ENCODE measurements at places on chromosomes 6 and 20.

DNA sequence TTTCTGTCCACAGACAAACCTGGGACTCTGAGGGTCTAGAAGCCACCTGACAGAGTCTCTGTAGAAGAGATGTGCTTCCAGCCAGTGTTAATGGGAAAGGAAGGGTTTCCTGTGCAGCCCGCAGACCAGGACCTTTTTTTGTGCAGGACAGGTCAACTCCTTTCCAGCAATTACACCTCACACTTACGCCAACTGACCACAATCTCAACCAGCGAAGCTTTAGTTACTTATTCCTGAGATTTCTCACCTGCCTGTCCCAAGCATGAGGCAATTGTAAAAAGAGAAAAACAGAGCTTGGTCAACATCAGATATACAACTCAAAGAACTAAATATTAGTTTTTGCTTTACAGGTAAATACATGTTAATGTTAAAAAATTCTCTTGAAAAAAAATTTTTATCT lies 393.8 kb upstream of the ID4 start:
- ATAC-seq: no peak

GRCh38 chr6:45572833-45573232 lies 195.1 kb upstream of the SUPT3H start:
- no peak for ATAC-seq

DNA sequence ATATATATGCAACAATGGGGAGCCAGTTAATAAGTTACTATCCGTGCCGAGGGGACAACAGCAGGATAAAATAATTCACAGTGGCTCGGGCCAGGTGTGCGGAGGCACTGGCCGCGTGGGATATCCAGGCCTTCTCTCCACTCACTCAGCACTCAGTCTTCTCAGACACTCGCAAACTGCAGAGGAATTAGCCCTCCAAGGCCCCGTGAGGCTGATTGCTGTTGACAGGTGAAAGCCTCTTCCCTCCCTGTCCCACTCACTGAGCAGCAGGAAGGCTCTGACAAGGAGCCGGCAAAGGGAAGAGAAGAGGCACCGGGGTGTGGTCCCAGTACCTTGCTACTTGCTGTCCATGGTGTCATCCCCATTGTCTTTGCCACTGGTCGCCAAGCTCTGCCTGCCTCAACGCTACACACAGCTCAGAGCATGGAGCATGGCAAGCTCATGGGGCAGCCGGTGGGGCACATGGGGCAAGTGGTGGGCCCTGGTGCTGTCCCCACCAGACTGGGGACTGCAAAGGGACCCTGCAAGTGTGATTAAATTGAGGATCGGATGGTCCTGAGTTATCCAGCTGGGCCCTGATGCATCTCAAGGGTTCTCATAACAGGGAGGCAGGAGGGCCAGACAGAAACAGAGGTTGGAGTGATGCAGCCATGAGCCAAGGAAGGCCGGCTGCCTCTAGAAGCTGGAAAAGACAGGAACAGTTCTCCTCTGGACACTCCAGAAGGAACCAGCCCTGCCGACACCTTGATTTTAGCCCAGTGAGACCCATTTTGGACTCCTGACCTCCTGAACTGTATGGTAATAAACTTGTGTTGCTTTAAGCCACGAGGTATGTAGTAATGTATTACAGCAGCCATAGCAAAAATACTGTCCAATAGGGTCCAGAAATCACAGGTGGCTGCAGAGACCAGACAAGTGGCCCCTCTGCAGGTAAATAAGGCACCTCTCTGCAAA lies 119.7 kb downstream of the PSMB1 start:
- no peak for ATAC-seq

DNA sequence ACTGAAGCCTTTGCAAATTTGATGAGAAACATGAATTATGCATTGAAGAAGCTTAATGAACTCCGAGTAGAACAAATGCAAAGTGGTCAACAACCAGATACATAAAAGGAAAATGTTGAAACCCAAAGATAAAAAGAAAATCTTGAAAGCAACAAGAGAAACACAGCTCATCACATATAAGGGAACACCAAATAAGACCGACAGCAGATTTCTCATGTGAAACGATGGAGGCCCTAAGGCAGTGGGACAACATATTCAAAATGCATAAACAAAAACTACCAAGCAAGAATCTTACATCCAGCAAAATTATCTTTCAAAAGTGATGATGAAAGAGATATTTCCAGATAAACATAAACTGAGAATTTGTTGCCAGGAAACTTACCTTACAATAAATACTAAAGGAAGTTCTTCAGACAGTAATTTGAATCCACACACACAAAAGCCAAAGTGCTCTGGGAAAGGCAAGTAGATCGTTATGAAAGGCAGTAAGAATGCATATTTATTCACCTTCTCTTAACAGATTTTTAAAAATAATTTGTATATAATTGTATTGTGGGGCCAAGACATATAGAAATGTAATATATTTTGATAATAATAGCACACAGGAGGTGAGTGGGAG lies 22.5 kb downstream of the SLC52A3 start:
- ATAC-seq: no peak

DNA sequence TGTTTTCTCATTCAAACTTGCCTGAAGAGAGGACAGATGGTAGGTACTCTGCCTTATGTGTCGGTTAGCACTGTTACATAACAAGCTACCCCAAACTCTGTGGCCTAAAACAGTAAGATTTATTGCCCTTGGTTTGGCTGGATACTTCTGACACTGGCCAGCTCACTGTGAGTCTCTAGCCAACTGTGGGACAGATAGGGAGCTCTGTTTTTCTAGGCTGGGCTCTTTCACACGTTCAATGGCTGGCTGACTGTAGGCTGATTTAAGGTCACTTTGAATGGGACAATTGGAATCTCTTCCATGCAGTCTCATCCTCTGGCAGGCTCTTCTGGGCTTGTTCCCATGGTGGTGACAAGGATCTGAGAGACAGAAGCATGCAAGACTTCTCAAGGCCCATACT lies 39.4 kb upstream of the JAG1 start:
- no peak for ATAC-seq

GRCh38 chr6:117494694-117495318 lies 12.3 kb downstream of the DCBLD1 start:
- ATAC-seq: peak; percentile 33

DNA sequence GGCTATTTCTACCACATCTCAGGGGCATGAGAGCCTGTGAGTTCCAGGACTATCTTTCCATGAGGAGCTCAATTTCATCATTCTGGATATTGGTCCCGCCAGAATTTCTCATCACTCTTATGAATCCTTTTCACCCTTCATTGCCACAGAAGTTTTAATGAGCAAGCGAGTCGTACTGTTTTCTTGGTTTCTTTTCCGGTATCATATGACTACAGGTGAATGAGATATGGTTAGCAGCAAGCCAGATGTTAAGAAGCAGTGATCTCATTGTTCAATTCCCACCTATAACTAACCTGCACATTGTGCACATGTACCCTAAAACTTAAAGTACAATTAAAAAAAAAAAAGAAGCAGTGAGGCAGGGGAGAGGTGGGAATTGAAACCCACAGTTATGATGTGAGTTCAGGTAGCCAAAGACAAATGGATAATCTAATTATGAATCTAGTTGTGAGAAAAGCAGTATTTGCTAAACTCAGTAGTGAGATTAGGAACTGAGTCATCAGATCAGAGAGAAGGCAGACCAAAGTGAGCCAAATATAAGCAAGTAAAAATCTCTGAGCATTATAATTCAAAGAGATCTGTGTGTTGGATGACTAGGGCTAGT lies 78.0 kb upstream of the ELOVL5 start:
- no peak for ATAC-seq

- peak; percentile 66 for ATAC-seq
Measured at GRCh38 chr20:39081255-39081654, 119.1 kb downstream of the DHX35 start.

DNA sequence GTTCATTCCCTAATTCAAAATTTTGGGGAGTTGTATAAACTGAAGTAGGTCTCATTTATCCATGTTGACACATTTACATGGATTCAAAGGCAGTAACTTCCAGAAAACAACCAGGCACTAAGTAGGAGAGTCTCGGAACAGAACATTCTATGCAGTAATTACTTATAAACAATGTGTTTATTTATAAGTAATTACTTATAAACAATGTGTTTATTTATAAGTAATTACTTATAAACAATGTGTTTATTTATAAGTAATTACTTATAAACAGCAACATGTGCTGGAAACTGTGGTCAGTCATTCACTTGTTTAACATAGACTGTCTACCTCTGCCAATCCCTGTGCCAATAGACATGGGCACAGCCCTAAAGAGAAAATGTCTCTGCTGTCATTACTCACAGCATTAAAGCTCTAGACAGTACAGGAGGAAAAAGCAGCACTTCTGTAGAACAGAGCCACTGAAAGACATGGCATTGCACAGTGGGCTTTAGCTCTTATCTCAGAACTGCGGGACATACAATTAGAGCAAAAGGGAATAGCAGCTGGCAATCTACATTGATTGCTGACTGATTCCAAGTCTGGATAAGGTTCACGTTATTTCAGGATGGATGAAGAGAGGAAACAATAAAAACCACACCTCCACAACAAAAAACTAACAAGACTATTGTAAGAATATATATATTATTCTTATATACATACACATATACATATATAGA lies 188.2 kb downstream of the WDR27 start:
- ATAC-seq: no peak

- ATAC-seq: no peak
Measured at GRCh38 chr6:158046201-158047126, 64.8 kb downstream of the SYNJ2 start.

DNA sequence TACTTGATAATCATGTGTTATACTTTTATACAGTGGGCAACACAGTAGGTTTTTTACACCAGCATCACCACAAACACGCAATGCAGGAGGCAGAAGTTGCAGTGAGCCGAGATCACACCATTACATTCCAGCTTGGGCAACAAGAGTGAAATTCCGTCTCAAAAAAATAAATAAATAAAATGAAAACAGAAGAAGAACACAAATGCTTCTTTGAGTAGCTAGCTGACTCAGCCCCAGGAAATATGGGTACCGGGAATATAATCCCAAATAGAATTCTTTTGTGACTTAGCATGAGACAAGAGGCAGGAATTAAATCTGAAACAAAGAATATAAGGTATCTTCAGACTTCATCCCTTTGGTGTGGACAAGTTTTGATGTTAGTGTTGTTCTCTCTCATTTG lies 164.2 kb upstream of the ATXN1 start:
- ATAC-seq: no peak

DNA sequence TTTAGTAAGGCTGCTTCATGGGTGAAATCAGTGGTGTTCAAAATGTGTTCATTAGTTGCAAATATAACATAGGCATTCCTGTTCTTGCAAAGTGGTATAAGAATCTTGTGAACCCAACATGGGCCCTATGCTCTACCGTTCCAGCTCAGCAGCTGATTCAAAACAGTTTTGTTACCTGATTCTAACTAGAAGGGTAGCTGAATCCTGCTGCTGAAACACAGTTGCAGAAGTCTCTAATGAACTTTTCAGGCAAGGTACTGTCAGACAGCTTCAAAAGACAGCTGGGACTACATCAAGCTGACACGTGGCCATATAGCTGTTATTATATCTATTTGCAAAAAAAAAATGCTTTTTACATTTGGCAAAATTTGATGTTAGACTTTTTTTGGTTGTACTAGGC lies 22.7 kb downstream of the THEMIS start:
- no peak for ATAC-seq

DNA sequence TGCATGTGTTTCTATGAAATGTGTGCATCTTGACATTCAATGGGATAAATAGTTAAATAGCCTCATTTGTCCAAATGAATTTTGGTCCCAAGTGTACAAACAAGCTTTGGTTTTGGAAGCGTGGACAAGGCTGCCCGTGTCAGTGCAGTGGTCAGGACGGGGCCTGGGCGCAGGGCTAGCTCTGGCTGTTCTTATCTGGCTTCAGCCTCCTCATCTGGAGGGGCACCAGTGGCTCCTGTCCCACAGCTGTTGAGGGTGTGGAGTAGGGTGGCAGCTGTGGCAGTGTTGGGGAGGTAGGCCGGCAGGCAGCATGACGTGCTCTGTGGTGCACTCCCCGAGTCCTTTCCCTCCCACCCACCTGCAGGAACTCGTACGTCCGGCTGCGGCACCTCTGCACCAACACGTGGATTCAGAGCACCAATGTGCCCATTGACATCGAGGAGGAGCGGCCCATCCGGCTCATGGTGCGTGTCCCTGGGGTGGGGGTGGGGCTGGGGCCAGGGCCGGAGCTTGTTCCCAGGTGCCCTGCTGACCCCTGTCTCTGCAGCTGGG lies 43.5 kb downstream of the ITPR3 start:
- no peak for ATAC-seq

DNA sequence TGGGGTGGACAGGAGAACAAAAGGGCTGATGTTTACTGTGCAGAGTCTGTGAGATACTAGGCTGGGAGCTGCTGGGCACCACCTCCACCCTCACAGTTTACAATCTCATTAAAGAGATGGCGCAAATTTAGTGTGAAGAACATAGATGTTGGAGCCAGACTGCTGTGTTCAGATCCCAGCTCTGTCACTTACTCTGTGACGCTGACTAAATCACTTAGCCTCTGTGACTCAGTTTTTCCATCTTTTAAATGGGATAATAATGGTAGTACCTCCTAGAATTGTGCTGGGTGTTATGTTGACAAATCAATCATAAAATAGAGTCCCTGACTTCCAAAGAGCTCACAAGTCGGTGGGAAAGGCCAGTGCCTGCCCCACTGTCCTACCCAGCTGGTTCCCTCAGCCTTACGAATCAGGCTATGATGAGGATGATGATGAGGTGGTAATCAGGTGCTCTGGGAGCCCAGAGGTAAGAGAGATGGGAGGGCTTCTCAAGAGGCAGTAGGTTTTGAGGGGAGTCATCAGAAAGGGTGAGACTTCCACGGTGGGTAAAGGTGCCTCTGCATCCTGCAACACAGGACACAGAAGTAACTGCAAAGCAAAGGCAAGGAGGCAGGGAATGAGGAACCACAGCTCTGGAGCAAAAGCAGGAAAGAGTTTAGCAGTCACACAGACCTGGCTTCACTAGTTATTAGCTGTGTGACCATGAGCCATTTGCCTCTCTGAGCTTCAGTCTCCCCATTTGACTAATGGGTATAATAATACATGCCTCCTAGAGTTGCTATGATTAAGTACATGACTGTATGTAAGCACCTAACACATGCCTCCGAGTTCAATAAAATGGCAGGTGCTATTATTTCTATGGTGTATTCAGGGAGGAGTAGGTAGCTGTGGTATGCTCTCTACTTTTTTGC lies 8.9 kb downstream of the FYN start:
- ATAC-seq: no peak

- peak; percentile 97 for ATAC-seq
Measured at GRCh38 chr6:138817799-138818198, 21.9 kb downstream of the ECT2L start.

DNA sequence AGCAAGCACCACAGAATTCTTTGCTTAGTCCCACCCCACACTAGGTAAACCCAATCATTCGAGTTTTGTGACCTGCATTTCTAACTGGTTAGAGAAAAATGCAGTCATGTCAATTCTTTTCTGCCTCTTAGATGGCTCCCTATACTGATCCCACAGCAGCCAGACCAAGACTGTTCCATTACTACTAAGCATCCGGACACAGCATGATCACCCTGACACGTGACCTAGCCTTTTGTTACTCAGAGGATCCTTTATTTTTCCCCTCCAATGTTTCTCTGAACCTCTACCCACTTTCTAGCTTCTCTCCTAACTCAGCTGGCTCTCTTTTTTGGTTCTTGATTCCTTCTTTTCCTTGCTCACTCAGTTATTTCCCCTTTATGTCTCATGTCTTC lies 87.9 kb downstream of the PDE10A start:
- no peak for ATAC-seq

All from esophagus mucosa (tissue), 1 donor.